ENCODE measurements at places on chromosomes 5 and 9.

- no peak for DNase-seq
Measured at GRCh38 chr5:104733063-104733669, 1170.6 kb upstream of the NUDT12 start.

DNA sequence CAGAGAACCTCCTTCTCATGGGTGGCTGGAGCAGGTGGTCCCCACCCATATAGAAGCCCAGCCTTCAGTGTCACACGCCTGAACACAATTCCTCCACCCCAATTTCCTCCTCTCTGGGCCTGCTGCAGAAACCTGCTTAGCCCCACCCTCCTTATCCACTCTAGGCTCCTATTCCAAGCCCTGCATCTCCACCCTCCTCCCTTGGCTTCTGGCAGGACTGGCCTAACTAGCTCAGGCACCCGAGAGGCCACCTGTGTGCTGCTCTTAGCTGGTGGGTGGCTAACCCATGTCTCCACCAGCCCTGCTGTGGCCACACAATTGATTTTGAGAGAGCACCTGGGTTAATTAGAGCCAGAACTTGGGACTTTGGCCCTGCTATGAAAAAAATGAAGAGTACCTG lies 77.3 kb upstream of the ATP10B start:
- DNase-seq = no peak

DNA sequence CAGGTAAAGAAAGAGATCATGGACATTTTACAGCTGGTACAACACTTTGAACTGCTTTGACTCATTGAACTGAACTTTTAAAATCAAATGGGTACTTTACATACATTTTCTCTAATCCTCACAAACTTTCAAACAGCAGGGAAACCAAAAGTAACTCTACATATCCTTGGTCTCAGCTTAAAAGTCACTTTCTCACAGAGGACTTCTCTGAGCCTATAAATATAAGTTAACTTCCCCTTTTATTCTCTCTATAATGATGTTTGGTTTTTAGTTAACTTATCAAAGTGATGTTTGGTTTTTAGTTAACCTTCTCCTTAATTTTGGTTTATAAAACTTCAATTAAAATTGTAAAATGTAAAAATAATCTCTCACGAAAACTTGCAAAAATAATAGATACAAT lies 209.8 kb downstream of the MCTP1 start:
- DNase-seq = no peak

GRCh38 chr5:143448518-143448917 lies 45.0 kb upstream of the NR3C1 start:
- DNase-seq = no peak

GRCh38 chr9:116383936-116384335 lies 230.3 kb downstream of the PAPPA start:
- no peak for DNase-seq

GRCh38 chr9:124202447-124202971 lies 55.2 kb upstream of the NEK6 start:
- DNase-seq = no peak

DNA sequence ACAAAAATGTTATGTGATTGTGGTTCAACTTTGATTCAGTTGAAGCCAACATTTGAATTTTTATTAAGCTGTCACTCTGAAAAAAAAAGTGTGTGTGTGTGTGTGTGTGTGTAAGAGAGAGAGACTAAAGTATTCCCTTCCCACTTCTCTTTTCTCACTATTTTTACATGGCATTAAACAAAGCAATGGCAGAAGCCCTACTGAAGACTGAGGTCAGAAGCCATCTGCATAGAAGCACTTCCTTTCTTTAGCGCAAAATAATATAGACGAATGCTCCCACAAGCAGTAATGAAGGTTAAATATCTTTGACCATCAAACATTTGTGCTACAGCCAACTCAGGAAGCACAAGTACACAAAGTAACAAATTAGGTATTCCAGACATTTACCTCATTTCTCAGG lies 540.5 kb downstream of the KCTD16 start:
- DNase-seq = no peak

DNA sequence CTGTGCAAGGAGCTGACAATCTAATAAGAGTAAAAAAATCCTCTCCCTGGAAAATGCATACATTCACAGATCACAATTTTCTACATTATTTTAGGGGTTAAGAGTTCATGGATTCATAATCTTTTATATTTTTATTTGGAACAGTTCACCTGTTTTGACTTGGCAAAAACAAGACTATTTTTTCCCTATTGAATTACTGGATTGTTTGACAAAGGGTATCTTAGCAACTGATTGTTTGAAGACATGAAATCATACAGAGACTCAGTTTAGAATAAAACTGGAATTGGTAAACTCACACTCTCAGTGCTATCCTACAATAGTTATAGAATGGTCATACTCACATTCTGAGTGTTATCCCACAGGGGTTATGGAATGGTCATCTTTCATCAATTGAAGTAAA lies 358.2 kb upstream of the PTGER4 start:
- no peak for DNase-seq

GRCh38 chr5:99122976-99123375 lies 194.2 kb upstream of the CHD1 start:
- no peak for DNase-seq

GRCh38 chr5:138444774-138445546 lies 6.1 kb downstream of the REEP2 start:
- DNase-seq = no peak

DNA sequence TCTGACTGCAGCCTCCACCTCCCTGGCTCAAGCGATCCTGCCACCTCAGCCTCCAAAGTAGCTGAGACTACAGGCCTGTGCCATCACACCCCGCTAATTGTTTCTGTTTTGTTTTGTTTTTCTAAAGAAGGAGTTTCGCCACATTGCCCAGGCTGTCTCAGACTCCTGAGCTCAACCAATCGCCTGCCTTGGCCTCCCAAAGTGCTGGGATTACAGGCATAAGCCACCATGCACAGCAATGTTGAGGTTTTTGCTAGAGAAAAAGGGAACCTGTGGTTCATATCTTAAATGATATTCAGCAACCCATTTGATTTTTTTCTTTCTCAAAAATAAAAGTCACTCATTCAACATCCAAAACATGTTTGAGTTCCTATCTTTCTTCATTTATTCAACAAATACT lies 20.4 kb upstream of the DELE1 start:
- no peak for DNase-seq

GRCh38 chr9:91825422-91825821 lies 124.6 kb downstream of the ROR2 start:
- no peak for DNase-seq

- DNase-seq = no peak
Measured at GRCh38 chr9:112140936-112141335, 34.2 kb downstream of the SUSD1 start.

GRCh38 chr5:42586625-42587024 lies 163.4 kb downstream of the GHR start:
- DNase-seq = no peak
